ENCODE measurements at places on chromosomes 3 and 15.

DNA sequence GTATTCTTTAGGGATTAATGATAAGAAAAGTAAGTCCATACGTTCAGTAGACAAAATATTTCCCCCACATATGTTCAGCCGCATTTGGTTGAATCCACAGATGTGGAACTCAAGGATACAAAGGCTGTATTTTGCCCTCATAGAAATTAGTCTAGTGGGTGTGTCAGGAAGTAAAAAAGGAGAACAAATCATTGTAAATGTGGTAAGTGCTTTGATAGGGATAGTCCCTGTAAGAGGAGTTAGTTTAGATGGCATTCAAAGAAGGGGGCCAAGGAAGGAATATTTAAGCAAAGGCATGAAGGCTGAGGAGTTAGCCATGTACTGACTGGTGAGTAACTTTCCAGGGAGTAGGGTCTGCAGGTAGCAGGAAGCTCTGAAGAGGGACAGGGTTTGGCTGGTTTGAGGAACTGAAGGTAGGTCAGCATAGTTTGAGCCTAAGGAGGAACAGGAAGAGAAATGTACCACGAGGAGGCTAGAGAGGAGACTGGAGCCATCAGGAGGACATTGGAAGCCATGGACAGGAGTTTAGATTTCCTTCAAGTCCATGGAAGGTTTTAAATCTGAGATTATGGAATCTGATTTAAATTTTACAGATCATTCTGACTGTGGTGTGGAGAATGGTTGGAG, 98.8 kb downstream of the MME start:
- no peak for DNase-seq

DNA sequence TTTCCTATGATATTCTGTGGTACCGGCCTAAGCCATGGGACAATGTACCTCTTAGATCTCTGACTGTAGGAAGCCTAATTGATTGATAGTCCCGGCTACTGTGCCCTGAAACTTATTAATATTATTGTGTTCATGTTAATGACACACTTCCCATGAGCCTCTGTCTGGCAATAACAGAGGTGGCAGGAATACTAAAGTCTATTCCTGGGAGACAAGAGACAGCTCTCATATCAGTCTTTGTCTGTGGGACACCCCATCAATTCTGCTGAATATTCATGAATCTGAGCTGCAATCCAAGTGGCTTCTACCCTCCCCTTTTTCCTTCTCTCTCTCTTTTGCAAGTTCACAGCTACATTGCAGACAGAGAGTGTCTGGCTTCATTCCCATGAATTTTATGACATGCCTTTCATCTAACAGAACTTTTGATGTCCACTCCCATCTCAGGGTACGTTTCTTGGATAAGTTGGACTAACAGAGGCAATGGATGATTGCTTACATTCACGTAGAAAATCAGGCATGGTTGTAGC, 907.5 kb downstream of the ZPLD1 start:
- no peak for DNase-seq

DNA sequence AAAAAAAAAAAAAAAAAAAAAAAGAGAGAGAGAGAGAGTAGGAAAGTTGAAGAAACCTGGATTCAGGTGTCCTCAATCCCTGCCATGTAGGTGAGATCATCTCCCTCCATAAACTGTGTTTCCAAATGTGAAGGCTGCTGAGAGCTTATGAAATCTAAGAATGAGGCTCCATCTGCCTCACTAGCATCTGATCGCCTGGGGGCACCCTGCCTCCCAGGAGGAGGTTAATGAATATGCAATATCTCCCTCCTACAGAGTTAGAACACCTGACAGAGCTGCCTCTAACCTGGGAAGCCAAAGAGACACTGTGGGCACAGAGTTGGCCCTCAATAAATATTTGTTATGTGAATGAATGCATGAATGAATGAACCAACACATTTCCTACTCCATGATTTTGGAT, 23.8 kb upstream of the ZNF148 start:
- DNase-seq, result no peak

DNA sequence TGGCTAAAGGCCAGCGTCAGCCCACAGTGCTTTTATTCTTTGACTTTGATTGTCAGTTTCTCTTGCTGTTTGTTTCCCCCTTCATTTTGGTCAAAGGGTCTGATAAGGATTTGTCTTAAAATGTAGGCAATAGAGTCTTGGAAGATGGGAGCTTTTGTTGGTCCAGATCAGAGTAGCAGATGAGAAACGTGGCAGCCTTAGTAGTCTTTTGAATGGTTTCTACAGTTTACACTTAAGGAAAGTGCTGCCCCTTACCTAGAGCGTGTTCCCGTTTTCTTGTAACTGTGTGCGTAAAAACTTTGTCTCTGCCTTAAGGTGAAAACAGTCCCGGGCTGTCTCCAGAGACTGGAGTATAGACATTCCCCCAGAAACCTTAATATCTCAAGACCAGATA, 630 bp downstream of the LXN start:
- no peak for DNase-seq

DNA sequence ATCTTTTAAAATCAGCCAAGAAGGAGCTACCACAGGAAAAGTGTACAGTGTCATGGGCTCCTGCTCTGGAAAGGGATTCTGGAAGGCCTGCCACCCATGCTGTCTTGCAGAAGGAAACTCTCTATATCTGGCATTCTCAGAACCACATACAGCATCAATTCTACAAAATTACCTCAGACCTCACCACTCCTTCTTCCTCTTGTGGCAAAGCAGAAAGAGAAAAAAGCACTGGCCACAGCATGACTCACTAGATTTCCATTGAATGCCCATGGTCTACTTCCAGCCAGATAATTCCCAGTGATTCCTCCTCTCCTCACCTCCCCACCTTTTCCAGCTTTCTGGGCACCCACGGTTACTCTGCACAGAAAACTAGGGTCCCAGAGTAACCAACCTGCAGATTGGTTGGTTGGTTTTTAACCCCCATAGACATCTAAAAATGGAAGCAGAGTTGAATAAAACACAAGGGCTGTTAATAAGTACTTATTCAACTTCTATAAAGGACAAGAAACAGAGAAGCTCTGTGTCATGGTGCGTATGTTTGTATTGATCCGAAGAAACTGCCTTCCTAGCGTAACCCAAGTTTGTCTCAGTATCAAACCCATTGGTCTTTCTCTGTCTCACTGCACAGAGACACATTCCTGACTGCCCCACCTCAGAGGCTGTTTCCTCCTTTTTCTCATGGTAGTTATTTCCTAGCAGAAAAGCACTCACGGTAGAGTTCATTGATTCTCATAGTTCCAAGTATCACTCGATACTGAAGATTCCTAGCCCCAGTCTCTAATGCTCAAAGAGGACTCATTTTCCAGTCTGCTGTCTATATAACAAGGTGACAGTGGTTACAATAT, 67.7 kb downstream of the LDHAL6B start:
- no peak for DNase-seq

GRCh38 chr15:23397779-23398178, 43.2 kb downstream of the GOLGA8S start:
- DNase-seq, result no peak

All from mesenteric fat pad (tissue), 1 donor.